Femur (tissue), 1 donor: ENCODE measurements at places on chromosomes 2 and 18.
A peak's percentile ranks its signal among the peaks of the same experiment; 100 is the strongest.

DNA sequence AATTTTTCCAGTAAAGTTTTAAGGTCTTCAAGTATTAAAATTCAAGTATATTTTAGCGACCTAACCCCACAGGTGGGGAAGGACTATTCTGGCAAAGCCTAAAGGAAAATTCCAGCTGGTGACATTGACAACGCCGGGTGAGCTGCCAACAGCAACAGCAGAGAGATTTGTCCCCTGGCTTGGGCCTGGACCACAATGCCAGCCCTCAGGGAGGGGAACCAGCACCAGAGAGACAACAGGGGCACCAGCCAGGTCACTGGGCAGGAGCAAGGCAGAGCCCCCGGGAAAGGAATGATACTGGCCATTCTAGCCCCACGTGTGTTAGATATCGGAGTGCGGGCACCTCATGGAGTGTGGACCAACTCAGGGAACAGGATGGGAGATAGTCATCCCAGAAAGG, 95.7 kb downstream of the ARMC9 start:
- DNase-seq = no peak

DNA sequence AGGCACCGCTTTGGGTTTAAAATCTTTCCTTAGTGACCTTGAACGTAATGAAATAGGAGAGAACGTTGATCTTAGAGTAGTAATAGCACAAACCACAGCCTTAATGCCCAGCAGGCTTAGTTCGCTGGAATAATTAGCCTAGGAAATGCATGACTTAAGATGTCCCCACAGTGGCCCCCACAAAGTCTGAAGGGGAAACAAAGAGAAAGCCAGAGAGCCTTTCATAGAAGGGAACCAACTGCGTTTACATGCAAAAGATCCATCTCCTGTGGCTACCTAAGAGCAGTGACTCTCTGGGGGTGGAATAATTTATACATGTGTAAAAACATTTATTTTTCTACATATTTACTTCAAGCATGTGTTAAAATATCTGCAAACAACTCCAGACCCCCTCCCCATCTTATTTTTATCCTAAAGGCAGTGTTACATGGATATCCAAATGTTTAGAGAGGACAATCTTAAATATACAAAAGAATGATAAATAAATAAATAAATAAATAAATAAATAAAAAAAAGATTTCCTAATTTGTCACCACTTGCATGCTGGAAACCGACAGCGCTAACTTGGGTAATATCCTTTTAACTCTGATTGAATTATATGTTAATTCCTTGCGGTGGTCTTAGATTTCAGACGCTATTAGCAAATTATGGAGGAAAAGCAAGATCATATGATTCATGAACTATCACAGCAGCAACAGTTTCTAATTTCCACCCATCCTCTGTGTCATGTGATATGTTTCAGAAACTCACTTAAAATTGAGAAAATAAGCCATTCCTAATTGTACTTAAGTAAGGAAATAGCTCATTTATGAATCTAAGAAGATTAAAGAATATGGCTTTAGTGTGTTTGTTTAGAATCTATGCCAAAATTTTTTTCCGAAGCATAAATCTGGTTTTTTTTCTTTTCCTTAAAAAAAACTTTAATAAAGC, 23.4 kb upstream of the CYP1B1 start:
- DNase-seq = no peak

DNA sequence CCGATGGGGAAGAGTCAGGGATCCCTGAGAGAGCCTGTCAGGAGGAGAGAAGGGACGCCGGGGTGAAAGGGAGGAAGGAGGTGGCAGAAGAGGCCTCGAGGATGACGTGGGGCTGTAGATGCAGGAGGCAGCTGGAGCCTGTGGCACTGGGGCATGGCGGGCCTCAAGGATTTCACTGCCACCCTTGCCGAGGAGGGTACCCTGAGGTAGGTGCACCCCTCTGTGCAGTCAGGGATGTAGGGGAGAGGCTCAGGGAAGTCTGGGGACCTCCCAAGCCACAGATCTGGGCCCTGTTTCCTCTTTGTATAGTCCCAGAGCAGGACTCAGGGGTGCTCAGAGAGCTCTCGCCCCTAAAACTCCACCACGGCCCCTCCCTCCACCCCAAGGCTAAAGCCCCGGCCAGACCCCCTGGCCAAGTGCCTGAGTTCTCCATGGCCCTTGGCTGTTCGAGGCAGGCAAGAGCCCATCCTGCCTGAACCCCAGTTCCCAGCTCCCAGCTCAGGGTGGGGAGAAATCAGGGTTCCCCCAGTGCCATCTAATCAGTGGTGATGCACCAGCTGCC, 39.0 kb upstream of the HDAC4 start:
- DNase-seq = no peak

DNA sequence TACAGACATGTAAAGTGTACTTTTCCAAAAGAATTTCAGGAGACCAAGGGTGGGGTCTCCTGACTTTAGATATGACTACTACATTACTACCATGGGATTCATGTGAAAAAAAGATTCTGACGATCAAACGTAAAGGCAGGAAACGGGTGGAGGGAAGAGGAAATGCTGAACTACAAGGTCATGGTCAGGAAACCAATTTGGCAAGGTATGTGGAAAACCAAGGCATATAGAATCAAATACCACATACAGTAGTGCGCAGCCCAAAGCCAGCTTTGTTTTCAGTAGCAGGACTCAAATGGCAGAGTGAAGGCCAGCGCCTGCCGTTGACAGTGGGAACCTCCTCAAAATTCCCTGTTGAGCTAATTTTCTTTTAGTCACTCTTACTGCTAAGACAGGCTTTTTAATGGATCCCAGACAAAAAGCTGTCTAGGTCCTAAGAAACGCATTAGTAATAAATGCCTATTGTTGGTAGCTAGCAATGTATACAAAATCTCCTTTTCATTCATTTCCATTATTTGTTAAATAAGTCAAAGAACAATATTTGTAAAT, 57.6 kb upstream of the SERTAD2 start:
- peak; percentile 37 for DNase-seq

- no peak for DNase-seq
Observed at GRCh38 chr2:76427452-76427851, 716.7 kb upstream of the GCFC2 start.

DNA sequence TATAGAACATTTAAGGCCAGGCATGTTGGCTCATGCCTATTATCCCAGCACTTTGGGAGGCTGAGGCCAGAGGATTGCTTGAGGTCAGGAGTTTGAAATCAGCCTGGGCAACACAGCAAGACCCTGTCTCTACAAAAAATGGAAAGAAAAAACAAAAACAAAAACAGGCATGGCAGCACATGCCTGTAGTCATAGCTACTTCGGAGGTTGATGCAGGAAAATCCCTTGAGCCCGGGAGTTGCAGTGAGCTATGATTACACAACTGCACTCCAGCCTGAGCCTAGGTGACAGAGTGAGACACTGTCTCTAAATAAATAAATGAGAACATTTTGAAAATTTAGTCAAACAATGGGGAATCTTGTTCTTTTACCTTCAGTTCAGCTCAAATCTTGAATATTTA, 12.1 kb upstream of the YES1 start:
- DNase-seq = no peak

- DNase-seq = peak; percentile 72
Observed at GRCh38 chr18:13269521-13270011, 51.0 kb downstream of the LDLRAD4 start.

DNA sequence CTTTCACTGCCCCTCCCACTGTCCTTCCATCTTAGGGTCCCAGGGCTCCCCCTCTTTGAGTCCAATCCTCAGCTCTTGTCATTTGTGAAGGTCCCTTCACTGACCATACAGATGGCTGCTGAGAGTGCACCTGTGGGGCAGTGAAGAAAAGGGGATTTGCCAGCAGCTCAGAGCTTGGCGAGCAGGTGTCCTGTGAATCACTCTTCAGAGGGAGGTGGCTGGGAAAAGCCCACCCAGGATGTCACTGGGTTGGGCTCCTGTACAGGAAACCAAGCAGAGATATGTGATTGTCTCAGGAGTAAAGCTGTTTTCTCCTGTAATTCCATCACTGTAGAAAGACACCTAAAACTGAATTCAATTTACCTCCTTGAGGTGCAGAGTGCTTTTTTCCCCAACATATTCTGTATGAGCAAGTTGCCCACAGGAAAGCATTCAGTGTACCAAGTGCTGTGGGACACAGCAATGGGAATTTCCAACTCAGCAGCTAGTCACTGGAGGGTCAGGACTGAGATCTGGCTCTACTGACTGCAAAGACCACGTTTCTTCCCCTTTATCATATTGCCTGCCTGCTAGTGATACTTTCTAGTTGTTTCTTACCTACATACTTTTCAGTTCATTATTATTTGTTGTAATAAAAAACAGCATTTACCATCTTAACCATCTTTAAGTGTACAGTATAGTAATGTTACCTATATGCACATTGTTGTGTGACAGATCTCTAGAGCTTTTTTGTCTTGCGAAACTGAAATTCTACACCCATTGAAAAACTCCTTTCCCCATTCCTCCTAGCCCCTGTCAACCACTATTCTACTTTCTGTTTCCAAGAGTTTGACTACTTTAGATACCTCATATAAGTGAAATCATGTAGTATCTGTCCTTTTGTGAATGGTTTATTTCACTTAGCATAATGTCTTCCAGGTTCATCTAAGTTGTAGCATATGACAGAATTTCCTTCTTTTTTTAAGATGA, 239.1 kb downstream of the TSN start:
- no peak for DNase-seq

DNA sequence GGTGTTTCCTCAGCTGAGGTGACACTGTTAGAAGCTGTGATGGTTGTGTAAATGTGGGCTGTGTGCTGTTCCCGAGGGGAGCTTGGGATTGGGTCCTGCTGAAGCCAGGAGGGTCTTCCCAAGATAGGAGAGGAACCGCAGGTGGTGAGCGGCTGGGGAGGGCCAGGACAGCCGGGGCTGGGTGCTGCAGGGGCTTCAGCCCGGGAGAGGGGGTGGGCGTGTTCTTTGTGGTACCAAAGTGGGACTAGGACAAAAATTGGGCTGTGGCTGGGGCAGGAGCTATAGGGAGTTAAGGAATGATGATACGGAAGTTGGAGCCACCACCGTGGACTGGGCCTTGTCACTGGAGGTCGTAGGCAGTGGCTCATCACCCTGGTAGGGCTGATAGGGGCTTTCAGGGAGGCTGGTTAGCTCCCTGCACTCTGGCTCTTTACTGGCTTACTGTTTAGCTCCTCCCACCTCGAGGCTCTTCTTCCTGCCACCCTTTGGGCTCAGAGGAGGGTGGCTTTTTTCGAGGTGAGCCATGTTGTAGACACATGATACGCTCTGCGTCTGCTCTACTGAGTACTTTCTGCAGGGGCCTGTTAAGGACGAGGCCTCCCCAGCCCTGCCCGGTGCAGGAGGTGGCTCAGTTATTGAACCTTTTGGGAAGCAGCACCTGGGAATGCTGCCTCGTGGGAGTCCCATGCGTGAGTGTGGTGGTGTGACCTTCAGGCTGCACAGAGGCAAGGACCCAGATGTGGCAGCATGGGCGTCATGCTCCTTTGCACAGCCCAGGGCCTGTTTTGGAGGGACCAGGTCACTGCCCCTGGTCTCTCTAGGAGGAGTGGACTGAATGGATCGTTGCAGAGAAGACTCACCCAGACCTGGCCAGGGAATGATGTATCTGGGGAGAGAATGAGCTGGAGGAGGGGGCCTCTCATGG, 21.6 kb downstream of the ASB1 start:
- DNase-seq = no peak
